Motor neuron (in vitro differentiated cells): ENCODE measurements at places on chromosomes 12 and 14. TPM values are rescaled to one million over a fixed set of nuclear protein-coding genes. Genes with fewer than 3 reads are reported as not detected.

P2RX7 gene
- 0.38 and 0.39 TPM in 2 replicates for total RNA-seq

HIF1A gene
- 108 and 109 TPM in 2 replicates for total RNA-seq

DNA sequence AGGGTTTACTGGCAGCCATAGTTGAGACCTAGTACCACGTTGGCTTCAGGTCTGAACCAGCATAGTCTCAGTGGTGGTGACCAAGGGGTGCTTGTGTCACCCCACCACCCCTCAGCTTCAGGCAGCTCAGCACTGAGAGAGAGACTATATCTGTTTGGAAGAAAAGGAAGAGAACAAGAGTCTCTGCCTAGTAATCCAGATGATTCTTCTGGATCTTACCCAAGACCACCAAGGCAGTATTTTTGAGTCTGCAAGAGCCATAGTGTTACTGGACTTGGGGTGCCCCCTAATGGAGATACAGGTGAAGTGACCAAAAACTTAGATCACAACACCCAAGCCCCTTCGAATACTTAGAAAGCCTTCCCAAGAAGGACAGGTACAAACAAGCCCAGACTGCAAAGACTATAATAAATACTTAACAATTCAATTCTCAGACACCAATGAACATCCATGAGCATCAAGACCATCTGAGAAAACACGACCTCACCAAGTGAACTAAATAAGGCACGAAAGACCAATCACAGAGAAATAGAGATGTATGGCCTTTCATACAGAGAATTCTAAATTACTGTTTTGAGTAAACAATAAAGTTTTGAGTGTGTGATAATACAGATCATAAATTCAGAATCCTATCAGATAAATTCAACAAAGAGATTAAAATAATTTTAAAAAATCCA is 107.0 kb downstream of the HELB start:
- ATAC-seq, result peak; percentile 61

DNA sequence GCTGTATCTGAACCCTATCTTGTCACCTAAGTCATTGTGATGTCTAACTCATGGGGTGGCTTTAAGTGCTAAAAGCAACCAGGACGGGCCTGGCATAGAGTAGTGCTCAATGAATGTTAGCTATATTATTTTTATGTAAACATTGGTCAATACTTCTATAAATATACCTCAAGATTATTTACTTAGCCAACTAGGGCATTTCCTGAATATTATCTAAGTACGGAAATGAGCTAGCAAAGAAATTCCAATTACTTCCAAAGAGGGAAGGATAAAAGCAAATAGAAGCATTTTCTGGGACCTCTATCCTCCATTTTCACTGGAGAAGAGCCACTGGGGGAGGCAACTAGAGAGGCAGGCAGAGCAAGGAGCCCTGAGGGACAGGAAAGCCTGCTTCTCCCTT is 20.6 kb downstream of the CCDC92 start:
- ATAC-seq, result no peak

GRCh38 chr12:9041321-9041720 is 52.0 kb downstream of the KLRG1 start:
- ATAC-seq, result no peak
